NCI-H1930 (cell line): ENCODE measurements at places on chromosomes 5 and 9.

DNA sequence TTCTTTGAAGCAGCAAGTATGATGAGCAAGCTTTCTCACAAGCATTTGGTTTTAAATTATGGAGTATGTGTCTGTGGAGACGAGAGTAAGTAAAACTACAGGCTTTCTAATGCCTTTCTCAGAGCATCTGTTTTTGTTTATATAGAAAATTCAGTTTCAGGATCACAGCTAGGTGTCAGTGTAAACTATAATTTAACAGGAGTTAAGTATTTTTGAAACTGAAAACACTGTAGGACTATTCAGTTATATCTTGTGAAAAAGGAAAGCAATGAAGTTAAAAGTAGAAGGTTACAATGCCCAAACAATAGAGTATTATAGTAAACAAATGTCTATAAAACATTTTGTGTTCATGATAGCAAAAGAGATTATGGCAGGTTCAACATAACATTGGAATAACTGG lies 88.6 kb downstream of the JAK2 start:
- no peak for DNase-seq

GRCh38 chr5:127373858-127374491 lies 83.4 kb downstream of the MEGF10 start:
- no peak for DNase-seq

DNA sequence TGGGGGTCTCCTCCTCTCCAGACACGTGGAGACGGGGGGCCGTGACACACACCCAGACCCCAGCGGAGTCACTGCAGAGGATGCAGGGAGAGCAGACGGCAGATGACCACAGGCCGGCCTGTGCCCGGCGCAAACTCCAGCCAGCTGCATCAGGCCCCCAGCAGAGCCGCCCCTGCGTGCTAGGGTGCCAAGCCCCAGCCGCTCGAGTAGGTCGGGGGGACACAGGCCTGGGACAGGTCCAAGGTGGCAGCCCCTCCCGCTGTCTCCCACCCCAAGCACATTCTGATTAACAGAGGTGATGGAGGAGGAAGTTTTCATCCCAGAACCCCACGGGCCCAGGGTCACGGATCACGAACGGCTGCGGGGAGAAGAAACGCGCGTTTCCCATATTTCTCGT lies 14.4 kb downstream of the NACC2 start:
- DNase-seq = no peak

DNA sequence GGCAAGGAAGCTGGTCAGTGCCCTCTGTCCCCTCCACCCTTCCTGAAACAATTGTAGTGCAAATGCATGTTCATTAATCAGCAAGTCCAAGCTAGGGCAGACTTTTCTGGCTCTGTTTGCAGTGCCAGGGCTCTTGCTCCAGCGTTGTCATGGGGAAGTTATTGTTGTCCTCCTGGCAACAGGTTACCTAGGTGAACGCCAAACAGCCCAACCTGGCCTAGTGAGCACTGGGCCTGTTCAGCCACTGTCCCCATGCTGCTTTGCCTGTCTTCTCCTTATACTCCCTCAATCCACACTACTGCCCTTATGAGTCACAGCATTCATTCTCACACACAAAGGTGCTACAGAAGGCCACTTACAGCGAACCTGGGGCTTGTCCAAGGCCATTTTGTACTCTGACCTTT lies 34.5 kb upstream of the GLIS3 start:
- DNase-seq = no peak

DNA sequence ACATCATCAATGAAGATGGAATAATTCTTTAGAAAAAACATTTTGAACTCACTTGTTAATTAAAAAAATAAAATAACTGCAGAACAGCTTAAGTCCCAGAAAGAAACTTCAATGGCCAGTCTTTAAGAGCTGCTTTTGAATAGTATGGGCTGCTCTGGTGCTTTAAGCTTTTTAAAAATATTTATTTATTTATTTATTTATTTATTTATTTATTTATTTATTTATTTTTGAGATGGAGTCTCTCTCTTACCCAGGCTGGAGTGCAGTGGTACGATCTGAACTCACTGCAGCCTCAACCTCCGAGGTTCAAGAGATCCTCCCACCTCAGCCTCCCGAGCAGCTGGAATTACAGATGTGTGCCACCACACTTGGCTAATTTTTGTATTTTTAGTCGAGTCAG lies 516.3 kb upstream of the DAP start:
- no peak for DNase-seq

- DNase-seq = no peak
Measured at GRCh38 chr9:95920017-95920416, 44.5 kb downstream of the ERCC6L2 start.

GRCh38 chr9:31807574-31808256 lies 576.7 kb upstream of the ACO1 start:
- no peak for DNase-seq

DNA sequence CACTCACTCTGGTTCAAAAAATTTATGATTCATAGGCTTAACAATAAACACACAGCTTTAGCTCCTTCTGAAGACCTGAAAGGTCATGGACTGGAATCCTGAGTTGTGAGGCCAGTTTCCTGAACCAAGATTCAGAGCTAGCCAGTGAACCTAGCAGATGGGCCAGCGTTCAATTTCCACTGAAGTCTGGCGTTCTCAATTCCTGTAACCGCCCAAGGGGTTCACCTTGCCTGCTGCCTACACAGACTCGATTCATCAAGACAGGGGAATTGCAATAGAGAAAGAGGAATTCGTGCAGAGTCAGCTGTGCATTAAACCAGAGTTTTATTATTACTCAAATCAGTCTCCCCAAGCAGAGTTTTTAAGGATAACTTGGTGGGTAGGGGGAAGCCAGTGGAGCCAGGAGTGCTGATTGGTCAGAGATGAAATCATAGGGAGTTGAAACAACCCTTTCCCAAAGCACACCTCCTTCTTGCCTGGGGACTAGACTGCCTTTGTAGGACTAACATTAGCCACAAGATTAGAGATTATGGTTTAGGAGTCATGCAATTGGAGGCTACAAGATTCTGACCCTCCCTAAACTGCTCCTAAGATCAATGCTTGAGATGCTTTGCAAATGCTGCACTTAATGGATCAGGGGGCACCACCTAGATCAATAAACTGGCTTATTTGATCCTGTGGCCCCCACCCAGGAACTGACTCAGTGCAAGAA lies 117.5 kb upstream of the SHB start:
- no peak for DNase-seq

DNA sequence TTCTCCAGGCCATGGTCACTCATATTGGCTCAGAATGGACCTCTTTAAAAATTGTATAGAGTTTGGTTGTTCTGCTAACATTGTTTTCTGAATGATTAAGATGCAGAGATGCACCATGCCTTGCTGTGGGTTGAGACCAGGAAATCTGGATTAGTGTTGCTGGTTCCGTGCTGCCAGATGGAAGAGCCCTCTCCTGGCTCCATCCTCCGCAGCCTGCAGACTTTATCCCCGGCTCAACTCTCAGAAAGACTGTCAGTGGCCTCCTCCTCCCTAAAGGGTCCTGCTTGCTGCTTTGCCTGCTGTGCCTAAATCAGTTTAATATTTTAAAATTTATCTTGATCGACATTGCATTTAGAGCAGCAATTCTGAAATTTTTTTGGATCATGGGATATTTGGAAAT lies 196.7 kb downstream of the TENT4A start:
- no peak for DNase-seq

DNA sequence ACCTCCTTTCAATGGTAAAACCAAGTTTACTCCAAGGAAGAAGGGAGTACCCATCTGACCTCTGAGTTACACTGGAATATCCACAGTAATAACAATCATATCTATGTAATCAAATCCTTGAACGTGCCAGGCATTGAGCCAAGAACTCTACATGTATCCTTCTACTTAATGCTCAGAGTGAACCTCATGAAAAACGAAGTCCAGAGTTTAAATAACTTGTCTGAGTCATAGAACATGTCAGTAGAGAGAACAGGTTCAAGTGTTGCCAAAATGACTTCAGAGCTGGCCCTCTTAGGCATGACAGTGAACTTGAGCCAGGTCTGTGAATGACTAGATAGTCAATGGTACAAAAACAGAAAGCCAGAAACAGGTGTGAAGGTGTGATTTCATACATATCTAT lies 164.1 kb upstream of the ZNF618 start:
- no peak for DNase-seq

- no peak for DNase-seq
Measured at GRCh38 chr5:57550132-57550531, 67.5 kb upstream of the ACTBL2 start.

GRCh38 chr9:137760426-137760825 lies 117.2 kb upstream of the CACNA1B start:
- no peak for DNase-seq
